ENCODE measurements at places on chromosomes 1 and 21.

GRCh38 chr1:156385534-156386031, 16.6 kb downstream of the RHBG start:
- H3K27me3 ChIP-seq: peaks cover 49% of the 10 kb centered on the region
- H3K4me3 ChIP-seq: no peak overlapping the region
- DNase-seq: no peak
- no peaks in the 10 kb centered on the region for H3K36me3 ChIP-seq

GRCh38 chr1:209552406-209553264, 30.9 kb upstream of the CAMK1G start:
- H3K36me3 ChIP-seq: no peaks in the 10 kb centered on the region
- no peaks in the 10 kb centered on the region for H3K4me1 ChIP-seq
- H3K27ac ChIP-seq: no peak overlapping the region
- no peak for DNase-seq

- DNase-seq: no peak
- no peak overlapping the region for H3K27ac ChIP-seq
- H3K4me1 ChIP-seq: no peaks in the 10 kb centered on the region
- no peaks in the 10 kb centered on the region for H3K27me3 ChIP-seq
- H3K36me3 ChIP-seq: no peaks in the 10 kb centered on the region
- H3K4me3 ChIP-seq: no peak overlapping the region
Measured at GRCh38 chr1:57623039-57623790, 199.4 kb upstream of the DAB1 start.

DNA sequence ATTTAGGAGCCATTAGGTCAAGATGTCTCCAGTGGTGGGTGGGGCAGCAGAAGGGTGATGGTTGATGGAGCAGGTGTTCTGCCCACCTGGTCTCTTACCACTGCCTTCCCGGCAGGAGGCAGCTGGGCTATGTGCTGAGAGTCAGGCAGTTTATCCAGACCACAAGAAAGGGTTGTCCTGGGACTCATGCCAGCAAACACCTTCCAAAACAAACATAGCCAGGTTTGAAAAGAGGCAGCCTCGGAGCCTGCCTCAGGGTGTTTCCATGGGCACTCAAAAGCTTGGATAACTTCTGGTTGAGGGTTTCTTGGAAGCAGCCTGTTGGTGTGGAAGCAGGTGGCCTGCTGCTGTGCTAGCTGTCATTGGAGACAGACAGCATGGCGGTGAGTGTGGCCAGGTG, 187.2 kb downstream of the PCP4 start:
- no peak overlapping the region for H3K4me3 ChIP-seq
- no peak for DNase-seq
- H3K4me1 ChIP-seq: no peaks in the 10 kb centered on the region
- H3K36me3 ChIP-seq: no peaks in the 10 kb centered on the region
- H3K27me3 ChIP-seq: no peaks in the 10 kb centered on the region
- peak overlapping the region; percentile 82 for H3K27ac ChIP-seq

GRCh38 chr1:168470901-168471431, 72.8 kb downstream of the XCL2 start:
- no peaks in the 10 kb centered on the region for H3K27me3 ChIP-seq
- peaks cover 7% of the 10 kb centered on the region for H3K4me1 ChIP-seq
- no peak overlapping the region for H3K4me3 ChIP-seq
- peak overlapping the region; percentile 53 for H3K27ac ChIP-seq
- no peak for DNase-seq

DNA sequence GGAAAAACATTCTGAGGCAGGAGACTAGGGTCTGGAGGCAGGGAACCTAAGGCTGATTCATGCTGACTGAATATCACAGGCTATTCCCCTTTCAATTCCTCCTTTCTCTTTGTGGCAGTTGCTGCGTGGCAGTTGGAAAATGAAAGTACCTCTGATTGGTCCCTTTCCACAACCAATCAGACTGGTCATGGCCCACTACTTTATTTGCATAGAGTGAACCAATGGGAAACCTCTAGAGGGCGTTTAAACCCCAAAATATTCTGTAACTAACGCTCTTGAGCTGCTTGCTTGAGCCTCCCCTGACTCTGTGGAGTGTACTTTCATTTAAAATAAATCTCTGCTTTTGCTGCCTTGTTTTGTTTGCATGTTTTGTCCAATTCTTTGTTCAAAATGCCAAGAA, 27.7 kb upstream of the VN1R5 start:
- no peaks in the 10 kb centered on the region for H3K27me3 ChIP-seq
- no peak overlapping the region for H3K4me3 ChIP-seq
- H3K36me3 ChIP-seq: no peaks in the 10 kb centered on the region
- no peaks in the 10 kb centered on the region for H3K4me1 ChIP-seq
- no peak overlapping the region for H3K27ac ChIP-seq

Data from esophagus squamous epithelium (tissue), 5 donors.